ENCODE measurements at places on chromosomes 4 and X.

GRCh38 chr4:19195696-19196095 lies 1056.0 kb upstream of the SLIT2 start:
- no peak for DNase-seq

DNA sequence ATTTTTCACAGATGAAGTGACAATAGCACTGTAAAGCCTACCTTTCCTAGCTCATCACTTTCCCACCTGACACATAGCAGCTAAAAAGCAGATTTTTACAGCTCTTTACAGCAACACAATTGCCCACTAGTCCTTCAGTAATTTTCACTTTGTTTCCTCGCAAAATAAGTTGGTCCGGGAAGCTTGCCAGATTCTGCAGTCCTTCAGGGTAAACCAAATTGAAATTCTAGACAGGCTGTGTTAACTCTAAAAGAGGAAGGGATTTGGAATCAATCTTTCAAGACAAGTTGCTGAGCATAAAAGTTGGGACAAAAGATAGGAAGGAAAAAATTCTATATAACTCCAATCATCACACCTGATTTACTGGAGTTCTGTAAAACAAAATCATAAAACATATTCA lies 8.7 kb downstream of the C1QTNF7 start:
- DNase-seq = no peak

DNA sequence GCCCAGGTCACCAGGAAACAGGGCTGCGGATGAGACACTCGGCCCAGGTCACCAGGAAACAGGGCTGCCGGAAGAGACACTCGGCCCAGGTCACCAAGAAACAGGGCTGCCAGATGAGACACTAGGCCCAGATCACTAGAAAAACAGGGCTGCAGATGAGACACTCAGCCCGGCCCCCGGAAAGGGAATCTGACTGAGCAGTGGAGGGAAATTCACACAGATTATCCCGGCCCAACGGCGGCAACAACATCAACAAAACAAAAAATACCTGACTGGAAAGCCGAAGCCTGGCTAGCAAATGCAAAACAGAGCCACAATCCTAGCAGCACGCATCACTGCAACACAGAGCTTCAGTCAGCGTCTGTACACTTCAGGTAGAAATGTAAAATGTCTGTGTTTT lies 20.7 kb downstream of the AFAP1 start:
- DNase-seq = no peak

- DNase-seq = no peak
Measured at GRCh38 chrX:49919617-49920016, 2.8 kb upstream of the CLCN5 start.

- DNase-seq = no peak
Measured at GRCh38 chr4:69744157-69744478, 16.3 kb downstream of the SULT1B1 start.

DNA sequence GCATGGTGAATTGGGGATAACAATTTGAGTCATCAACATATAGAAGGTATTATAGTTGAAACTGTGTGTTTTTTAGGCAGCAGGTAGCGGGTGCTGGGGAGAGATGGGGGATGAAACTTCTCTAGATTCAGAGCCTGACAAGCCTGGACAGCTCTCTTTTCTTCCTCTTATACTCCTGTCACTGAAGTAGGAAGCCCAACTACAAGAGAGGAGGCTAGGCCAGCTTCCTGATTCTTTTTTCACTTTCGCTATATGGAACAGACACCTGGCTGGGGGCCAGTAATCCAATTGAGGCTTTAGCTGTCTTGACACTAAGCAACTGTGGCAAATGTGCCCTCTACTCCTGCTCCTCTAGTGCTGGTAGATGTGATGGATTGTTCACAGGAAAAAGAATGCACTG lies 69.2 kb downstream of the PHKA1 start:
- no peak for DNase-seq

GRCh38 chrX:68462653-68463052 lies 29.4 kb upstream of the OPHN1 start:
- DNase-seq = no peak

DNA sequence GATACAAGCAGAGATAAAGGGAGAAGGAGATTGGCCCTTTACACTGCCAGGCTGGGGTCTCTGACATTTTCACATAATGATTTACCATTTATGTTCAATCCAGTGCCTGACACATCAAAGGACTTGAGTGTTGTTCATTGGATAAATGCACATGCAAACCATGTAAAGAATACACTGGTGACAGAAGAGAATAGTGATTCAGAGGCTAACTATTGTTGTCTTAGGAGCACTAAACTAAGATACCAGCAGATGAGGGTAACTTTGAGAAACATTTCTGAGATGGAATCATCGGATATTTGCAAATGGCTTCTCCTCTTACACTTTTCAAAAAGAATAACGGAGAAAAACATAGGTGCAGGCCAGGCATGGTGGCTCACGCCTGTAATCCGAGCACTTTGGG lies 67.3 kb upstream of the HHIP start:
- no peak for DNase-seq

GRCh38 chrX:53279296-53280237 lies 1.8 kb downstream of the IQSEC2 start:
- DNase-seq = no peak

- DNase-seq = no peak
Measured at GRCh38 chr4:121736735-121737351, 28.1 kb downstream of the SMIM43 start.

DNA sequence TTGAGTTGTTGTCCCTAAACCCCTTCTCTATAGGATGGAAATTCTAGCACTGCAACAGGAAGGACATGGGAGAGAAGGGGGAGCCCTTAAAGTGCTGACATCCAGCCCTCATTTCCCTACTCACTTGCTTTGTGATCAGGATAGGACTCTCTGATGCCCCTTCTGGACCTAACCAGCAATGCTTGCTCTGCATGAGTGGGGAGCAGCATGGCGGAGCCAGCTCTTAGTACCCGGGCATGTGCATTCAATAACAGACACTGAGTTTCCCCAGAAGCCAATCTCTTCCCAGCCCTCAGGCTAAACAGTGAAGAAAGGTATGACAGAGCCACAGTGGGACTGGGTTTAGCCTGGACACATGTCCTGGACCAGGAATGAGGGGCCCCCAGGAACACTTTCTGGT lies 14.0 kb downstream of the SOD3 start:
- no peak for DNase-seq

GRCh38 chrX:115174548-115174947 lies 14.7 kb upstream of the RBMXL3 start:
- no peak for DNase-seq

GRCh38 chrX:120797188-120797851 lies 78.3 kb downstream of the CT47B1 start:
- no peak for DNase-seq

- DNase-seq = no peak
Measured at GRCh38 chrX:21939906-21940305, 603 bp upstream of the SMS start.

DNA sequence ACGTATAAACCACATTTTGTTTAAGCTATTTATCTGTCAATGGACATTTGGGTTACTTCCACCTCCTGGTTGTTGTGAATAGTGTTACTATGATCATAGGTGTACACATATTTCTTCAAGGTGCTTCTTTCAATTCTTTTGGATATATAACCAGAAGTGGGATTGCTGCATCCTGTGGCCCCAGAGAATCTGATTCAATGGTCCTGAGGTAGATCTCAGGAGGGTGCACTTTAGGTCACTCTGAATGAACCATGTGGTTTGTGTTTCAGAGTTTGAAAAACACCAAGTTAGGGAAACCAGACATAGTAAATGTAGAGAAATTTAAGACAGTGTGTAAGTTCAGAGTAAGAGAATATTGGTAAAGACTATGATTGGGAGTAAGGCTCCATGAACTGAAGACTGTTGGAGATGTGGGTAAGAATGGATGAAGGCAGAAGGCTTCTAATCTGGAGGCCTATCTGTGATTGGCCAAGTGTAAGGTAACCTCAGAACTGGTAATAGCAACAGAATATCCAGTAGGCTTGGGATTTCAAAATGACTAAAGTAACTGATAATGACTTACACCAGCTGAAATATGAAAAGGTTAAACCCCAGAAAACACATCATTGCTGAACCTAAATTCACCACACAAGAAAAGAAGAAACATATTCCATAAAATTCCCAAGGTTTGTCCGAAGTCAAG lies 236.9 kb downstream of the CAMK2D start:
- DNase-seq = no peak

DNA sequence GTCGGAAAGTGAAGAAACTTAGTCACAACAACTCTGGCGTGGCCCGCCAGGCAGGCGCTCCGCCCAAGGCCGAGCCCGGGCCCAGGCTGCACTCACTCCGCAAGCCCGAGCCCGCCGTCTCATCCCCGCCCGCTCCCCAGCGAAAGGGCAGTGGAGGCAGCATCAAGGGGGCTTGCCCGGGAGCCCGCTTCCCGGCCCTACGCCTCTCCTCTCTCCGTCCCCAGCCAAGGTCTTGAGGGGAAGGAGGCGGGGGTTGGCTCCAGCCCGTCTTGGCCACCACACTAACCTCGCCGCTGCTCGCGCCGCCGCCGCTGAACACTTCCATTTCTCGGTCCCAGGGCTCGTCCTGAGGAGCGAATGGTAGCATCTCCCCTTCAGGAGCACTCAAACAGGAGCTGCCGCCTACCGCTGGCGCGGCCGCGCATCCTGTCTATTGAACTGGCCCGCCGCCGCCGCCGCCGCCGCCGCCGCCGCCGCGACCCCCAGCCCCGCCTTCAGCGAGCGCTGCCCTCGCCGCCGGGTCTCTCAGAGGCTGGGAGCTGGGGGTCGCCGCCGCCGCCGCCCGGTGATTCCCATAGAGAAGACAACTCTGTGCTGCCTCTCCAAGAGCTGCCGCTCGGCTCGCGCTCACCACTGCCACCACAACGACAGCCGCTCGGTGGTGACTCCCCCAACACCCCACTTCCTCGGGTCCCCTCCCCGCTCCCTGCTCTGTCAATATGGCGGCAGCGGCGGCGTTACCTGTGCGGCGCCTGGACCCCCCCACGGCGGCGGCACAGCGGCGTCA lies at the start of gene RPS6KA6:
Gene RPS6KA6, minus strand, starts transcription at position 667 of the 787 bp plus-strand sequence. Its CDS starts 300 bp downstream, at position 367.
- DNase-seq = peak; percentile 80

GRCh38 chr4:158208963-158209640 lies 1.2 kb upstream of the TMEM144 start:
- no peak for DNase-seq

DNA sequence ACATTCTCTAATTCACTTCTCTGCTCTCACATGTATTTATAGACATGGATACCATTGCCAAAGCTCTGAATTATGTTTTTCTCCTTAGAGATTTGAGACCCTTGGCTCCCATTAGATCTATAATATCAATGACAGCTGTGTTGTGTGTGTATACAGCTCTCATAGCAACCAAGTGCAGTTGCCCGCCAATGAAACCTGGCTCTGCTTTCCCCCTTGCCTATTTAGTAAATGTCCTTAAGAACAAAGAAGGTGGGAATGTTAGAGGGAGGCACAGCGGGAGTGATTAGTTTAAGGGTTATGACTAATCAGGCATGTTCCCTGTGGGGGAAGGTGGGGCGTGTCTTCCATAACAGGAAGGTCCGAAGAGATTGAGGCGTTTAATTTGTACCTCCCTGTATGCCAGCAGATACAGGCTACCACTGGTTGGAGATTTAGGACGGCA lies 100.5 kb upstream of the TBC1D9 start:
- DNase-seq = no peak

DNA sequence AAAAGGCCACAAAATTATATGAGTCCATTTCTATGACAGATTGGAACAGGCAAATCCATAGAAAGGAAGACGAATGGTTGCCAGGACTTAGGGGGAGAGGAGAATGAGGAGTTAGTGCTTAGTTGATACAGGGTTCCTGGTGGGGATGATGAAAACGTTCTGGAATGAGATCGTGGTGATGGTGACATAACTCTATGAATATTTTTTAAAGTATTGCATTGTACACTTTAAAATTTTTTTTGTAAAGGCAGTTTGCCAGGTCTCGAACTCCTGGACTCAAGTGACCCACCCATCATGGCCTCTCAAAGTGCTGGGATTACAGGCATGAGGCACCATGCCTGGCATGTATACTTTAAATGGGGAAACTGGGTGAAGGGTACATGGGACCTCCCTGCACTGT lies 9.9 kb upstream of the CCNQ start:
- DNase-seq = no peak

DNA sequence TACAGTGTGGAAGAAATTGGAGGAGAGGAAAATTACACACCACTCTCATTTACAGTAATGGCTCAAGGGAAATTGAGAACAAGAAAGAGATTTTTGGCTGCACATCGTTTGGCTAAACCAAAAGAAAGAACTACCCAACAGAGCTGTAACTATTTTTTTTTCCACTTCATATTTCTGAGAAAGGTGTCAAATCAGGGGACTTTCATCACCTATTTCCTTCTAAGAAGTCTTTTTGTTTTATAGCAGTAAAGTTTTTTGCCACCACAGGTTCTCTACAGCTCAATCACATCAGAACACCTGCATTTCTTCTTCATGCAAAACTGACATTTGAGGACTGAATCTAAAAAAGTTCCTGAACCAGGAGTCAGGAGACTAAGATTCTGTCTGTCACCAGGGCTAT lies 57.5 kb upstream of the TNIP3 start:
- DNase-seq = no peak

DNA sequence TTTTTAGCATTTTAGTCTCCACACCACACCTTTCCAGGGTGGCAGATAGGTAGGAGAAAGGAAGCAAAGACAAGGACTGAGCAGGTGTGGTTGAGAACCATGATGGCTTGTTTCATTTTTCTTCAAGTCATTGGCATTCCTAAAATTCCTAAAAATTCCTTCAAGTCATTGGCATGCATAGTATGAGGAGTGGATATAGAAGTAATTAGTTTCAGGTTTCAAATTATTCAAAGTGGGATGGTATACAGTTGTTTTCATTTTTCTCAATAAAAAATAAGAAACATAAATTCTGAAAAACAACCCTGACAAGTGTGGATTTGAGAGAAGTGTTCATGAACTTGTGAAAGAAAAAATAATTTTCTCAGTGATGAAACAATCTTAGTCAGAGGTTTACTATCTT lies 22.3 kb upstream of the HERC3 start:
- no peak for DNase-seq

GRCh38 chr4:116829187-116829586 lies 256.2 kb downstream of the TRAM1L1 start:
- DNase-seq = no peak

GRCh38 chrX:150406596-150406995 lies 43.5 kb downstream of the MAMLD1 start:
- no peak for DNase-seq

GRCh38 chrX:19991350-19991718 lies 473 bp upstream of the BCLAF3 start:
- DNase-seq = no peak

GRCh38 chrX:13028871-13029636 lies 15.4 kb downstream of the FAM9C start:
- peak; percentile 62 for DNase-seq

- no peak for DNase-seq
Measured at GRCh38 chr4:54709400-54709799, 51.6 kb downstream of the KIT start.

DNA sequence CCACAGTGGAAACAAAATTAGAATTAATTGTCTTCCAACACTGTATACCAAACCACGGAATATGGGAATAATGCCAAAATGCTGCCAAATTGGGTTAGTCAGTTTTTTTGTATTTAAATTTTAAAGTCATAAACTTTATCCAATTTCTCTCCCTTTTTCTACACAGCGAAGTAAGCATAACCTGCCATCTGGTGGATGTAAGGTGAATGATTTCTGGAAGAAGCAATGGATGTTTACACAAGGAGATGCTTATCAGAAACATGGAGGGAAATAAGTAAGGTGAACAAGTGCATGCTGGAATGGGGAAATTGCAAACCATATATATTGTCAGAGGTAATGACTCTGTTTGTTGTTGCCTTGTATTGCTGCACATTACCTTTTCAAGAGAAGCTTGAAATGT lies 691.9 kb downstream of the TECRL start:
- DNase-seq = no peak

- DNase-seq = no peak
Measured at GRCh38 chr4:90792696-90793095, 665.5 kb downstream of the CCSER1 start.

Measured in aorta (tissue), 5 donors.